Activated naive CD8-positive, alpha-beta T cell treated with anti-CD3 and anti-CD28 coated beads, Interleukin-2, amount 50 U/mL, for 16 hours (primary cell): ENCODE measurements at places on chromosomes 6 and 20.

- DNase-seq: no peak
Observed at GRCh38 chr6:109297406-109298110, 84.7 kb downstream of the CD164 start.

GRCh38 chr6:139640921-139641320 is 266.5 kb upstream of the CITED2 start:
- no peak for DNase-seq

- DNase-seq: no peak
Observed at GRCh38 chr20:46350986-46351267, 42.6 kb upstream of the CDH22 start.

DNA sequence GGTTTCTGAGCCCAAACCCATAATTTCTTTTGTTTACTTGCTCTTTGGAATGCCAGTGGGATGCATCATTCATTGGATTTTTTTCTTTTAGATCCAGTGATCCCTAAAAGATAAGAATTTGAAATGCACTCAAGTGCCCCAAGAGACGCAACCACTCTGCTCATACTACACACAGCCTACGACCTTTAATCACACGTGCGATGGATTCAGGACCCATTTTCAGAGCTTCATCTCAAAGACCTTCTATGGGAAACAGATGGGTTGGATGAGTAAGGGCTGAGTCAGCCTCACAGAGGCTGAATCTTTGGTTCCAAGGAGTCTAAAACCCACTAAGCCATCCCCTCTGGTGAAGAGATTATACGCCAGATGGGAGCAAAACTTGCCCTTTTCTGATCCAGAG is 265.5 kb upstream of the EXOC2 start:
- DNase-seq: no peak

DNA sequence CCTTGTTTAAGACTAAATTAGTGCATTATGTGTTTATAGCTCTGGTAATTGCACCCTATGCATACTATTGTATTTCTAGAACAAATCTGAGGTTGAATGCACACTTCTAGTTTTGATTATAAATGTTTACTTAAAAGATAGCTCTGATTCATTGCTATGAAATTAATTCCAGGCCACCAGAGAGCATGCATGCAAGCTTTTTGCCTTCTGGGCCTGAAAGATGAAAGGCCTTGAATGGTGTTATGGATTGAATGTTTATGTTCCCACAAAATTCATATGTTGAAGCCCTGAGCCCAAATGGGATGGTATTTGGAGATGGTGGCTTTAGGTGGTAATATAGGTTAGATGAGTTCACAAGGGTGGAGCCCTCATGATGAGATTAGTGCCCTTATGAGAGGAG is 695.0 kb upstream of the MAP3K7 start:
- DNase-seq: no peak

DNA sequence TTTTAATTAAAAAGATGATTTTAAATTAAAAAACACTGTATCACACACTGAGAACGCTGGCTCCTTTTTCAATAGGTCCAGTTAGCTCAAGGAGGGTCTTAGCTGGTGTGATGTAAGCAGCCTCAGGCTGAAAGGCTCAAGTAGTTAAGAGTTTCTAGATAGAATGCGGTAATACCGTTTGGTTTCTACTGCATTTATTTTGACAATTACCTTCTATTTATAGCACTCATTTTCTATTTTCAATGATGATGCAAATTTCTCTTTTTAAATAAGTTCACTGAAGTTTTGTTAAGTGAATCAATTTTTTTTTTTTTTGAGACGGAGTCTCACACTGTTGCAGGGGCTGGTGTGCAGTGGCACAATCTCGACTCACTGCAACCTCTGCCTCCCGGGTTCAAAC is 87.1 kb downstream of the PREX1 start:
- DNase-seq: no peak

DNA sequence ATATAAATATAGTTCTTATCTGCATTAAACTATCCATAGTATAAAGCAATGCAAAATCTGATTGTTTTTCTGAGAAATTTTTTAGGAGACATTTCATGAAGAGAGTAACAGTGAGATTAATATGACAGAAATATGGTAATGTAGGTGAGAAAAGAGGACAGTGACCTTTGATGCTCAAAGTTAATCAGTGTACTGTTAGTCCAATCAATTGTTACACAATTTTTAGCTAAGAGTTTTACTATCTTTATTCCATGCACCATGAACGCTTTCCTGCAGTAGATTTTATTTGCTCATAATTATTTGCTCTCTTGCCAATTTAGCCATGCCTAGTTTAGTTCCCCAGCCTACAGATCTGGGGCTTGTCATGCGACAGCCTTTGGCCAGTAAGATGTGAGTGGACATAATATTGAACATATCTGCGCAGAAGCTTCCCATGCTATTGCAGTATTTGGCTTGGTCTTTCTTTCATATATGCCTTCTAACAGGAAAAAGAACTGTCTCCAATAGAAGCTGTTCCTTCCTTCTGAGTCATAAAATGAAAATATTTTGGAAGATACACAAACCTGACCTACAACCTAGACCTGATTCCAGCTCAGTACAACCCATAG is 38.7 kb downstream of the FKBP1C start:
- no peak for DNase-seq

- no peak for DNase-seq
Observed at GRCh38 chr20:46614503-46614902, 36.8 kb downstream of the SLC13A3 start.

DNA sequence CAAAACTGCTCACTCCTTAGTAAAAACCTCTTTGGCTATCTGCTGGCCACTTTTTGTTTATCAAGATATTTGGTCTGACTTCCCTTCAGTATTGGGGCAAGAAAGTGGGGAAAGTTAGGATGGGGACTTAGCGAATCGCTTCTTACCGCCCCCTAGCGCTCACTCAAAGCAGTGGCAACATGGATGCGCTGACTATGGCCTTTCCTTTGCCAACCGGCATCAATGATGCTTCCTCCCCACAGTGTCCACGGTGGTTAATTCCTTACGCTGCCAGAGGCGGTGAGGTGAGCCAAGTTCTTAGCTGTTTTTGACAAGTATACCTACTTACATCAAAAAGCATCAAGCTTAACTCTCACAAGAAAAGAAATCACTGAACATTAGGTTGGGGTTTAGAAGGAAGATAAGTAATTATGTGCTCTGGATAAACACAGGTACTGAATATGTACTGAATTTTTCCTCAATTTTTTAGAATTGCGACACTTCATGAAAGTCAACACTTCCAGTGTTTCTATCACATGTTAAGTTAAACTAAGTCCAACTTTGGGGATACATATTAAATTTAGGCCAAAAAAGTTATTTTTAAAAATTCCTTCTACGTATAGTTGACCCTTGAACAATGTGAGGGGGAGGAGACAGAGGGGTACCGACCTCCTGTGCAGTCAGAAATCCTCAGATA is 86.7 kb downstream of the GMDS start:
- no peak for DNase-seq

DNA sequence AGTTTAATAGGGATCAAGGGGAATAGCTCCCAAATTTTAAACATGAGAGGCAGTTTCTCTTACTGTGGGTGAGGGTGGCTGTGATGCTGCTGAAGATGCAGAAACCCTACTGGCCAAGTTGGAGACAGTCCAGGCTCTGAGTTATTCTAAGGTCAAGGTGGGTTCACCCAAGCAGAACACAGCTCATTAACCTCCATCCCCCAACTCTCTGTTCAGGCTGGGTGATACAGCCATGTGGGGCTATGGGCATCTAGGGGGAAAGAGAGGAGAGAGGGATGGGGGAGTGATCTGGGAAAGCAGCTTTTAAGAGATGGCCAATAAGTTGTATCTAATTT is 18.9 kb upstream of the TRAM2 start:
- no peak for DNase-seq

GRCh38 chr6:101956961-101957360 is 563.5 kb downstream of the GRIK2 start:
- DNase-seq: no peak

- DNase-seq: no peak
Observed at GRCh38 chr6:169984181-169985120, 233.0 kb downstream of the ERMARD start.

DNA sequence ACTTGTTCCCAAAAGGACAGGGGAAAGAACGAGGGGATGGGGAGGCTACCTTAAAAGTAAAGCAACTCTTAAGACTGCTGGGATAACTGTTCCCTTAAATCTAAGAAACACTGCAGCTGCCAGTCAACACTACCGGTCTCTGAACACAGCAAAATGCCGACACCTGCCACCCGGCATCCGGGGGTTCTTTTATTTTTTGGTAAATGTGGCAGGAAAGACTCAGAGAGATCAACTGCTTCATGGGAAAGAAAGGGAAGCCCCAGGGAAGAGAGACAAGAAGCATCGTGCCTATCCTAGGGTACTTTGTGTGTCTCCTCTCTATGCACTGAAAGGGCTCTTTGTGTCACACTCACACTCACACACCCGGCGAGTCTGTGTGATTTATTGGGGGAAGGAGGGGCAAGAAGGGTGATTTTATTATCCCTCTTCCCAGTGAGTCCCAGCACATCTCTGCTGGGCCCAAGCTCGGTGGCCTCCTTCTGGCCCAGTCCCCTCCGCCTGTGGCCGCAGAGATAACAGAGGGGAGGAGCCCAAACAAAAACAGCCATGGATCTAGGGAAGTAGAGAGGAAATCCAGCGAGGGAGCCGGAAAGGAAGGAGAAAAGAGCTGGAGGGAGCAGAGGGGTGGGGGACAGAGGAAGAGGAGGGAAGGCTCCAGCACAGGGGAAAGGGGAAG is 1.4 kb downstream of the FYN start:
- DNase-seq: no peak

DNA sequence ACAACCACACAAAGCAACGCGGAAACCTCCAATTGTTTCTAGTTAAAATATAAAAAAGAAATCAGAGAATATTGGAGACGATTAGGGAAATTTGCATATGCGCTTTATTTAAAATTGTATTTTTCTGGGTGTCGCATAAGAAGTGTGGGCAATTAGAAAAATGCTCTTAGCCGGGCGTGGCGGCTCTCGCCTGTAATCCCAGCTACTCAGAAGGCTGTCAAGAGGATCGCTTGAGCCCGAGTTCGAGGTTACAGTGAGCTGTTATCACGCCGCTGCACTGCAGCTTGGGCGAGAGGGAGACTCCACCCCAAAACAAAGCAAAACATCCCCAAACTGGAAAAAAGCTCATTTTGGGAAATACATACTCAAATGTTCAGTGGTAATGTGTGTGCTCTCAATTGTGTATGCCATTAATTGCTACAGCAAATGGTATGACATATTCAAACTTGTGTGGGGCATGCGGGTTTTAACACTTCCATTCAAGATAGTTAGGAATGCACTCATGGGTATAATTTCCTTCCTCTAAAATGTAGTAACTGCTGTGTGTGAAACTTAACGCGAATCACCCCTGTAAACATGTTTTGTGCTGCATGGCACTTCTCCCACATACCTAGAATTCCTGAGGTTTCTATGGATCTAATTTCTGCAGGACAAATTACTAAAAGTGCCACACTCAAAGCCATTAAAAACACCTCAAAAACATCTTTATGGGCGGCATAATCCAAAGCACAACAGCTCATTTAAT is 54.7 kb upstream of the HFE start:
- no peak for DNase-seq

DNA sequence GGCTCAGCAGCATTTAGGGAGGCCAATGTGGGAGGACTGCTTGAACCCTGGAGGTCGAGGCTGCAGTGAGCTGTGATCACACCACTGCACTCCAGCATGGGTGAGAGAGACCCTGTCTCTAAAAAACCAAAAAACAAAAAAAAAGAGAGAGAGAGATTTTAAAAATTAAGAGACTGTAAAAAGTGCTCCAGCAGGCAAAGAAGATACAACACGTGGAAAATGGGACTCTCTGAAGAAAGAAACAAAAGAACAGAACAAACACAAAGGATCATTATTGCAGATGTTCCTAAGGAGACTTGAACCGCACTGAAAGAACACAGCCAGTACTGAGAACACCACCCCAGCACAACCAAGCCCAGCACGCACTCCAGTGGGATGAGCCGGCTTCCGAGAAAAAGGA is 74.2 kb downstream of the TAF4 start:
- DNase-seq: no peak

DNA sequence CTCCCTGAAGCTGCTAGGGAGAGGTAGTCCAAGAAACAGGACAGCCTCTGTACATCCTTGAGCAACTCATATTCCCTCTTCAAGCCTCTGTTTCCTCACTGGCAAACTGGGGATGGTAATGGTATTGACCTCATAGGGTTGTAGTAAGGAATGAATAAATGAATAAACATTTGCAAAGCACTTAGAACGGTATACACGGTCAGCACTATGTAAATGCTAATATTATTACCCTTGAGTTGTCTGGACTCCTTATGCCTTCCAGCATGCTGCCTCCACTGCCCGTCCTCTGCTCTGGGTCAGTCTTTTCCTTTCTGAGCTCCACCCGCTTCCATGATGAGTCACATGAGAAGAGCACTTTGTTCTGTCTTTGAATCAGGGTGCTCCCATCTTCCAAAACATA is 50.6 kb downstream of the KHDC1L start:
- no peak for DNase-seq

GRCh38 chr6:26232940-26233648 is 131.9 kb upstream of the BTN3A2 start:
- no peak for DNase-seq

GRCh38 chr20:11702721-11703518 is 214.8 kb upstream of the BTBD3 start:
- DNase-seq: no peak

DNA sequence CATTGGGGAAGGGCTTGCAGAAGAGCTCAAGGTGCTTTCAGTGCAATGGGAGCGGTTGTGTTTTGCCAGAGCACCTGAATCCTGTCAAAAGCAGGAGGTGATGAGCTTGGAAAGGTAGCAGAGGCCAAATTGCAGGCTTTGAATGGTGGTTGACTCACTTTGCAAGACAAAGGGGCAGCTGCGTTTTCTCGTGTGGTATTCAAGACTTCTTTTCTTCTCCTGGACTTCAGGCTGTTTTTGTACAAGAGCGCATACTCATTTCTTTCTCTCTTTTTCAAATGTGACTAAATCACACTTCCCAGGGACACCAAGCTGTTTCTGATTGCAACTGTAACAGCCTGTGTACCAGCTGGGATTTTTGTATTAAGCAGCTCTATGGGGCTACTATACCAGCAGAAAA is 32.3 kb downstream of the GHRH start:
- DNase-seq: no peak

DNA sequence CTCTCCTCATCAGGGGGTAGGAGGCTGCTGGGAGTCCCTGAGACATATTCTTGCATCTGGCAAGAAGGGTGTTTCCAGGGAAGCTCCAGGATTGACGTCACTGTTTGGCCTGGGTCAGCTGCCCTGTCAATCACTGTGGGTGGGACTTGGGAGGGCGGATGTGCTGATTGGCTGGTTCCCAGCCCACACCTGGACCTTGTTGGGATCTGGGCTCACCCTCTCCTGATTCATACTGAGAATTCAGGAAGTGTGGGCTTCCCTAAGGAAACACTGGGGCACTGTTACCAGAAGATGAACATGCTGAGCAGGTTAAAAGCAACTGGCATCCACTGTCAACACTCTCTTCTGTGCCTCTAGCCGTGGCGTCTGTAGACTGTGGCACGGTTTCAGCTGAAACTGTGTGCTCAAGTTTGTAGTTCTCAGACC is 36.5 kb downstream of the CDH26 start:
- no peak for DNase-seq
